ENCODE measurements at places on chromosomes 2 and 18. TPM values are rescaled to one million over a fixed set of nuclear protein-coding genes. Genes with fewer than 3 reads are reported as not detected.
A peak's percentile ranks its signal among the peaks of the same experiment; 100 is the strongest.

Gene IER3IP1
- total RNA-seq: 8.0 TPM

- no peak for DNase-seq
Observed at GRCh38 chr2:237841051-237841450, 18.4 kb upstream of the RAMP1 start.

DNA sequence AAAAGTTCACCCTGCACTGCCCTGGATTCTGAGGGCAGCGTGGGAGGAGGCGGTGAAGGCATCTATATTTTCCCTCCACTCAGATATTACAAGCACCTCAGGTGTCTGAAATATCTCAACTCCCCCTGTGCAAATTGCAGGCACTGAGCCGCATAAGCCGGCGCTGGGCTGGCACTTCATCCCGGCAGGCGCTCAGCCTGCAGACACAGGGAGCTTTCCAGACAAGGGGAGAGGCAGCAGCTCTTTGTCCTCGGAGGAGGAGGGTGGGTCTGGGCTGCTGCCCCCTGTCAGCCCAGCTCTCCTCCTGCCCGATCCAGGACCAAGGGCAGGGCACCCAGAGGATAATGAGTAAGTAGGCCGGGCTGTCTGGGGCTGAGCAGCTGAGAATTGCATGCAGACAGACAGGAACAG is 189.3 kb upstream of the MYT1L start:
- no peak for DNase-seq

Gene ARL6IP6
- total RNA-seq: 5.6 TPM

DNA sequence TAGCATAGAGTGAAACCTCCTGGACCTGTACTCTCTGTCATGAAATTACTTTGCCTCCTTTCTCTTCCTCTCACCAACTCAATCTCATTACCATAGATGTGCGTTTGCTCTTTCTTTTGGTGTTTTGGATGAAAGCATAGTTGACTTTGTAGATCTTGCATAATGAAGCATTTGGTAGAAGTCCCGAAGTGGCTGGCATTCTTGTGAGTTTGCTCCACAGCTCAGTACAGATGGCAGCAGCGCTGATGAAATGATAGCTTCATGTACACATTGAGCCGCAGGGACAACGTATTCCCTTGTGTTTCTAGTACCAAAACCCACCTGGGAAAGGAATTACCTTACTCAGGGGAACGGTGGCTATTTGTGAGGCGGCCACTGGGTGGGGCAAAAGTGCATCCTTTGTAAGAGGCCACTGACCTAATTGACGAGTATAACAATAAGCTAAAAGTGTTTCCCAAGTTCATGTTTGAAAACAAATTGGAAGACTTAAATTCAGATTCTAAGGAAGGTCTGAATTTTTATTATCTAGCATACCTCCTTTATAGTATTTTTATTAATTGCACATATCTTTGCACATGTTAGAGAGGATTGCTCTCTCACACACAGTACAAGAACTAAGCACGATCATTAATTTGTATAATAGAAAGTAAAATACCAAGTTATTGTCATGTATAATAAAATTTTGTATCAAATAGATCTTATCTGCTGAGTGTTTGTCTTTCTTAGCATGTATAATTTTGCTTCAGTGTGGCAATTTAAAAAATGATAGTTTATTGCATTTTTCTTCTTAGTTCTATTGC is 25.4 kb upstream of the CDH7 start:
- no peak for DNase-seq

GRCh38 chr2:156005531-156005930 is 327.0 kb downstream of the NR4A2 start:
- DNase-seq: no peak

DNA sequence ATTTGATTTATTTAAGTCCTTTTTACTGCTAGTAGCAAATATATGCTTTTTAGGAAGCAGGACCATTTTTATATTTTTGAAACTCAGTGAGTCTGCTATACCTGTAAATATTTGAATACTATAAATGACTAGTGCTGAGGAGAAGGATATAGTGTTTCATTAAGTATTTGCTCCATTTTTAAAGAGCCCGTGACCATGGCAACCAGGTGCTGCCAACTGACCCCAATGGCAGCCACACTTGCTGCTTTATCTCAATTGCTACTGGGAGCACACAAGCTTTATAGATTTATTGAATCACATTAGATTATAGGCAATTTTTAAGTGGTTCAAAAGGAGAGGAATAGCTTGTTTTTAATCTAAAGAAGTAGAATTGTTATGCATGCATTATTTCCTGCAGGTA is 142.0 kb downstream of the SCG2 start:
- no peak for DNase-seq

GRCh38 chr2:172195836-172196376 is 93.2 kb upstream of the DLX2 start:
- DNase-seq: no peak

- no peak for DNase-seq
Observed at GRCh38 chr18:58057291-58057965, 13.4 kb downstream of the NEDD4L start.

- DNase-seq: no peak
Observed at GRCh38 chr2:159546039-159546438, 70.3 kb downstream of the BAZ2B start.

Gene ZNF397
- 20.0 TPM for total RNA-seq

Gene RUFY4
- 0.05 TPM for total RNA-seq

Gene SRSF7
- 66.9 TPM for total RNA-seq

DNA sequence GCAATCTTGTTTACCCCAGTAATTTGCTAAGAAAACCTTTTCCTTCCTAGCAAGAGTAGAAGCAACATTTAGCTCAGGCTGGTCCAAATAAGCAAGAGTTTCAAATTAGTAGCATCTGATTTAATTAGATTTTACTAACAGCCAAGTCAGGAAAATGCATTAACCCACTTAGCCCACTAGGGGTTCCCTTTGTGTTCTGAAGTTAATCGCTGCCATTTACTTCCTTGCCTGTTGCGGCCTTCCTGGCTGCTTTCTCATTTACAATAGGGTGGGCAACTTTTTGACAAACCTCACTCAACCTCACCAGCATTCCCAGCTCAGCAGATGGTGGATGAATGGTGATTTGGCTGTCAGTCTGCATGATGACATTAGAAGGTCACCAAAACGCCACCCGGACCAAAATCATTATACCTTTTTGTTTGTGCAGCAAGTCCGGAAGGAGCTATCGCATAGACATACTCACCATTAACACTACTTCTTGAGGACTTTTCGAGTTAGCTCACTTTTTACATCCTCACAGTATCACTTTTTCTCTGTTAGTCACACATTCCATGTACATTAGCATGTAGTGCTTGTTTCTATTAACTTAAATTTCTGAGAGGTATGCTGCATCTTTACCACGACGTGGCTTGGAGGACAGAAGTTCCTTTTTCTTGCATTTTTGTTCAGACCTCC is 101.5 kb upstream of the SETBP1 start:
- no peak for DNase-seq

Gene PSTPIP2
- 12.8 TPM for total RNA-seq

DNA sequence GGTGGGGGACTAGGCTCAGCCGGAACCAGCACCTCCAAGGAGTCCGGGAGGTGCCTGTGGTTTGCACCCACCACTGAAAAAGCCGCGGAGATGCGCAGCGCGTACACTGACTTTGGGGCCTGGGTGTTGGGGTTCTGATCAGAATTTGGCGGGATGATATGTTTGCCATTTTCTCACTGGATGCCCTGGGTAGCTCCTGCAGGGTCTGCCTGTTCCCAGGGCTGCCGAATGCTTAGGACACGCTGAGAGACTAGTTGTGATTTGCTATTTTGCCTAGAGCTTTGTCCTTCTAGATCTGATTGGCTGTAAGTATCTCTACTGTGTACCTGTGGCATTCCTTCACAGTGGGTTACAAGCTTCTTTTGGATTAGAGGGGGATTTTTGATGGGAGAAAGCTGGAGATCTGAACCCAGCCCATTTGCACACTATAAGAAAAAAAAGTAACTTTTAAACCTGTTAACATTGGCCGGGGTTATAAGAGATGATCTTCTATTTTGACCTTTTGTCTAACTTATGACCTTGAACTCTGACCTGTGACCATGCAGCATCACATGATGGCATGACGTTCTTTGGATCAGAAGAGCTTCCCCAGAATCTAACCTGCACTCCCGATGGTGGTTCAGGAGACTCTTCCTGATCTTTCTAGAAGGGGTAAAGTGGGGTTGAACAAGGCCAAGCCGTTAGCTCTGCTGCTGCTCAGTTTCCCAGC is 1.6 kb downstream of the KCNE4 start:
- no peak for DNase-seq

DNA sequence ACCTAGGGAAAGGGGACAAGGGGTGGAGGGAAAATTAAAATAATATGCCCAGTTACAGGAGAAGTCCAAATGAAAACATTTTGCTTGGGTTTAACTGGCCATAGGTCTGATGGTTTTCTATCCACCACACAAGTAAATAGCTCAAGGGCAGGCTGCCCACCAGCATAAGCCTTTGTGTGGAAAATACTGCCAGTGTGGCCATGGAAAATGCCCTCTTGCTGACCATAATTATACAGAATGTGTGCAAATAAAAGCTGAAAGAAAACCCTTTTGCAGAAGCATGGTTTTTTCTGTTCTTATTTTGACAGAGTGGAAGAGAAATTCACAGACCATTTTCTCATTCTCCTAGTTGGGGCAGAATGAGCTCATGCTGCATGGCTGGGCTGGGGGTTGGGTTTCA is 111.3 kb upstream of the SIX2 start:
- DNase-seq: no peak

- DNase-seq: no peak
Observed at GRCh38 chr2:86238354-86238753, 39.1 kb downstream of the MRPL35 start.

DNA sequence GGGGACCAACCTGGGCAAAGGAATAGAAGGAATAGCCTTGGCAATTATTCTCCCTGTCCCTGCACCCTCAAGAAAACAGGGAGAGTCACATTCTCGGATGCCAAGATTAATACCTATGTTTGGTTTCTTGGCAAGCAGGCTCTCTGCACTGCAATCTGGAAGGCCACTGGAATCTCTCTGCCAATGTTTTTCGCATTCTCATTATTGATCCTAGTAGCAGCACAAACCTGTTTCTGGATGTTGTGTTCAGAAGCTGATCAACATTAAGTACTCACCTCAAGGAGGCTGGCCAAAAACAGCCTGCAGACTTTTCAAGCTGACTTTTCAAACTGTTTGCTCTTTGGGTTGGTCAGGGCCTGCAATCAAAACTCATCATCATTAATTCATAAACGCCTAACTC is 62.2 kb downstream of the CLHC1 start:
- DNase-seq: no peak

Gene DSG1
- total RNA-seq: 0.61 TPM

- DNase-seq: no peak
Observed at GRCh38 chr2:27070653-27071276, 689 bp downstream of the OST4 start.

DNA sequence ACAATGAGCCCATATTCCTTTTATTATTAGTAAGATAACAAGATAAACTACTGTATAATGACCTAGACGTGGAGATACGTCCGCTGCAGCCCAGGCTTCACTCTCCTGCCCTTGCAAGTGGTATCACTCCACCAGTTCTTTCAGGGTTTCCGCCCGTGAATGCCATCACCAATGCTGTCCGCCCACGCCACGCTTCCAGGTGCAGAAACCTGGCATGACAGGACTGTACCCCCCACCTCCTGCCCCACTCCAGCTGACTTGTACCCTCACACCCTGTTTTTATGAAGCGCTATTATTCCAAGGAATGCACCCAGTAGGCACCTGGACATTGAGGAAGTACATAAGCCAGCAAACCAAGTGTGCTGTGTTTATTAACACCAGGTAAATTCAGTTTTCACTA is 79.8 kb downstream of the MYT1L start:
- DNase-seq: no peak

Gene GCG
- total RNA-seq: not detected

Gene POTEC
- not detected for total RNA-seq

- peak; percentile 71 for DNase-seq
Observed at GRCh38 chr2:105042189-105042588, 4.3 kb downstream of the MRPS9 start.

DNA sequence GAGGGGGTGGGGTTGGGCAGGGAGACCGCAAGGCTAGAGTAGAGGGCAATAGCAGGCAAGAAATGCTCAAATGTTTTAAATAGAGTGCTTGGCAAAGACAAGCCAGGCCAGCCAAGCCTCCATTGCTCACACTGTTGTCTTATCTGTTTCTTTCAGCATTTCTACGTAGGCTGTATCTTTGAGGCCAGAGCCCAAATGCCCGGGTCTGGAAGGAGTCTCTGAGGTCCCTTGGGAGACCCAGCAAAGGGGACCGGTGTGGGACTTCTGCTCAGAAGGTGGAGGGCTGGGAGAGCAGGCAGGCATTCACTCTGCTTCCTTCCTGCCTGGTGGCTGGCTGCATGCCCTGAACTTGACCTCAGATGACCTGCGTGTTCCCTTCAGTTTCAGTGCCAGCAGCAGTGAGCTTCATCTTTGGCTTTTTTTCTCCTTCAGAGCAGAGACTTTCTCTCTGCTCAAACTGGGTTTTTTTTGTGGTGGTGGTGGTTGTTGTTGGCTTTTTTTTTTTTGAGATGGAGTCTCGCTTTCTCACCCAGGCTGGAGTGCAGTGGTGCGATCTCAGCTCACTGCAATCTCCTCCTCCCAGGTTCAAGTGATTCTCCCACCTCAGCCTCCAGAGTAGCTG is 13.7 kb upstream of the TET3 start:
- peak; percentile 80 for DNase-seq

DNA sequence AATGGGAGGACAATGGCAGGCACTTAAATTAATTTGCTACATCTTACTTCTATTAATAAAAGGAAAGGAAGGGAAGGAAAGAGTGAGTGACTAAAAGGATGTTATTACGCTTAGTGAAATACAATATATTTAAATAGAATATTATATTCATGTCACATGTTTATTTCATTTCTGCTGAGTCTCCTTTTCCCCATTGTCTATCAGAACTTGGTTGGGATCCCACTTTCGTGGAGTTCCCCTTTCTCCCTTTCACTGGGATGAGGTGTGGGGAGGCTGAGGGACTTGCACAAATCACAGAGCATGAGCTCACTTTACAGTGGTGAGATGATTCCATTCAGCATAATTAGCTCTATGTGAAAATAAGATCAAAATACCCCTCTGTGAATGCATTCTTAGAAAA is 730.6 kb downstream of the TSN start:
- no peak for DNase-seq

DNA sequence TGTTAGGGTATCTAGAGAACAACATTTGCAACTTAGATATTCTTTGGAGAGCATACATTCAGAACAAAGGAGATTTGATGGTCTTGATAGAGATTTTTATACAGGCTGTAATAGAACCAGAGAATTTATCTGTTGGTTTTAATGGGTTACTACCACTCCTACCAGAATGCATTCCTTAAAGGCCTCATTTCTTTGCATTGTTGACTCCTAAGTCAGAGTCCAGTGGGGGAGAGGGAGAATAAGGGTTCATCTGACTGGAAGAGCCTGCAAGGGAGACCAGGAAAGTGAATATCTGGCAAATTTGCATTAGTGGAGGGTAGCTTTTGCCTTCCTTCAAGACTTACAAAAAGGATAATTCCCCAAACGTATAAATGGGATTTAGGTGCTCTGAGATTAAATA is 29.7 kb downstream of the AGPS start:
- no peak for DNase-seq

GRCh38 chr2:12020833-12021469 is 274.5 kb downstream of the LPIN1 start:
- no peak for DNase-seq
